ENCODE measurements at places on chromosomes 11 and 22. TPM values are rescaled to one million over a fixed set of nuclear protein-coding genes. Genes with fewer than 3 reads are reported as not detected.

GRCh38 chr11:57134284-57134683 lies 47.5 kb upstream of the LRRC55 start:
- no peak for DNase-seq

- DNase-seq: no peak
Measured at GRCh38 chr11:77081381-77081851, 14.6 kb downstream of the CAPN5 start.

DNA sequence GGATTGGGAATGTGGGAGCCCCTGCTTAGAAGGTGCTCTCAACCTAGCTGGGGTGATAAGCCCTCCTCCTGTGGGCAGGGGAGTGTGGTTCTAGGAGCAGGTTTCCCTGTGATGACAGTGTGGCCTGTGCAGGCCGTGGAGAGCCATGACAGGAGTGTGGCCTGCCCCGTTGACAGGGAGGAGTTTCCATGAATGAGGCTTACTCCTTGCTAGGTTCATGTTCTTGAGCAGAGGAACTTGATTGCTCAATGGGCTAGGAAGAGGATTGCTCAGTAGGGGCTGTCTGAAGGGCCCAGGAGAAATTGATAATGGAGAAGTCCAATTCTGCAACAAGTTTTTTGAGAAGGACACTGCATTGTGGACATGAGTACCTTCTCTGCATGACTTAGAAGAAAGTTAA lies 92.0 kb downstream of the PPP6R3 start:
- no peak for DNase-seq

HTR3A gene
- total RNA-seq: not detected

Data from HFFc6 (cell line).